ENCODE measurements at places on chromosomes 13 and 19.

- DNase-seq, result no peak
- H3K4me3 ChIP-seq, result peak overlapping the region; percentile 74
- peaks cover 3% of the 10 kb centered on the region for H3K4me1 ChIP-seq
- H3K36me3 ChIP-seq, result no peaks in the 10 kb centered on the region
Observed at GRCh38 chr13:52850396-52851136, 2.1 kb upstream of the PCDH8 start.

DNA sequence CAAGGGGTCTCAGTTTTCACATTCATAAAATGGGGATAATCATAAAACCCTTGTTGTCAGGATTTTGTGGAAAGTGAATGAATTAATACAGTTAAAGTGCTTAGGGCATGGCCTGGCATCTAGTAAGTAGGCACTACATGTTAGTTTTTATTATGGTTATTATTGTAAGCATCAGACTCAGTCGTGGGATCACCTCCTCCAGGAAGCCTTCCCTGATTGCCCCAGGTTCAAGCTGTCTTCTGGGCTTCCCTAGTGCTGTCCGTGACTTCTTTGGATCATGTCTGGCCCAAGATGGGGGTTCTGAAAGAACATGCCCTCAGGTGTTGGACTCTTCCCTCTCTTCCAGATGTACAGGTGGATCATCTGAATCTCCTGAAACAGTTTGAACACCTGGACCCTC, 10.7 kb downstream of the NUCB1 start:
- no peak overlapping the region for H3K4me3 ChIP-seq
- no peak overlapping the region for H3K27ac ChIP-seq
- H3K4me1 ChIP-seq, result no peaks in the 10 kb centered on the region
- no peaks in the 10 kb centered on the region for H3K27me3 ChIP-seq

DNA sequence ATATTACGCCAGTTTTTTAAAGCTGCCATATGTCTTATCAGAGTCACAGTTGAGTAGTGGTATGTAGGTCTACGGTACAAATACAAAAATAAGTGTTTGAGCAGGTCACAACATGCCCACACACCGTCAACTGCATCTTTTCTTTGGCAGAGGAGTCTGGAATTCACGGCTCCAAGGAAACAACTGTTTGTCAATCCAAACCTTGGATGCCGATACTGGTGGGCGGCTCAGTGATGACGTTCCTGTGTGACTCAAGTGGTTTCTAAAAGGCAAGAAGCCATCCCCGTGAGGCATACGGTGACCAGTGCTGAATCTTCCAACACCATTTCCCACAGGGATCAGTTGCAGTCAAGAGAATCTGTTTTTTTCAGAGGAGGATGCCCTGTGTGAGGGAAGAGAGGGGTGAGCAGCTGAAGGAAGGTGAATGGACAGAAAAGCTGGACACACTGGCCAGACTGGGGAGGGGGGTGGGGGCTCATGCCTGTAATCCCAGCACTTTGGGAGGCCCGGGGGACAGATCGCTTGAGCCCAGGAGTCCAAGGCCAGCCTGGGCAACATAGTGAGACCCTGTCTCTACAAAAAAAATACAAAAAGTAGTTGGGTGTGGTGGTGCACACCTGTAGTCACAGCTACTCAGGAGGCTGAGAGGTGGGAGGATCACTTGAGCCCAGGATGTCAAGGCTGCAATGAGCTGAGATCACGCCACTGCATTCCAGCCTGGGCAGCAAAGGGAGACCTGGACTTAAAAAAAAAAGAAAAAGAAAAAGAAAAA, 22.8 kb upstream of the CEBPG start:
- no peaks in the 10 kb centered on the region for H3K36me3 ChIP-seq
- no peak overlapping the region for H3K4me3 ChIP-seq
- no peak for DNase-seq
- H3K27me3 ChIP-seq, result no peaks in the 10 kb centered on the region
- no peaks in the 10 kb centered on the region for H3K4me1 ChIP-seq
- H3K27ac ChIP-seq, result no peak overlapping the region

GRCh38 chr19:19064098-19064722, 416 bp downstream of the SLC25A42 start:
- no peaks in the 10 kb centered on the region for H3K36me3 ChIP-seq
- peak; percentile 45 for DNase-seq
- H3K4me3 ChIP-seq, result peak overlapping the region; percentile 87
- peak overlapping the region; percentile 55 for H3K27ac ChIP-seq

DNA sequence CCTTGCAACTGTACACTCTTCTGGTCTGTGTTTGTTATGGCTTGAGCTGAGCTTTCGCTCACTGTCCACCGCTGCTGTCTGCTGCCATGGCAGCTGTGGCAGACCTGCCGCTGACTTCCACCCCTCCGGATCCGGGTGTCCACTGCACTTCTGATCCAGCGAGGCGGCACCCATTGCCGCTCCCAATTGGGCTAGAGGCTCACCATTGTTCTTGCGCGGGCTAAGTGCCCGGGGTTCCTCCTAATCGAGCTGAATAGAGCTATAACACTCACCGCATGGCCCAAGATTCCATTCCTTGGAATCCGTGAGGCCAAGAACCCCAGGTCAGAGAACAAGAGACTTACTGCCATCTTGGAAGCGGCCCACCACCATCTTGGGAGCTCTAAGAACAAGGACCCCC, 2.2 kb upstream of the PSMC4 start:
- peaks cover 3% of the 10 kb centered on the region for H3K36me3 ChIP-seq
- DNase-seq, result no peak
- H3K27me3 ChIP-seq, result no peaks in the 10 kb centered on the region
- H3K4me1 ChIP-seq, result peaks cover 18% of the 10 kb centered on the region
- H3K27ac ChIP-seq, result peak overlapping the region; percentile 94

- H3K4me1 ChIP-seq, result no peaks in the 10 kb centered on the region
- no peak for DNase-seq
- H3K27me3 ChIP-seq, result peaks cover 24% of the 10 kb centered on the region
- no peaks in the 10 kb centered on the region for H3K36me3 ChIP-seq
- H3K4me3 ChIP-seq, result no peak overlapping the region
- no peak overlapping the region for H3K27ac ChIP-seq
Observed at GRCh38 chr13:52906122-52906903, 57.9 kb upstream of the PCDH8 start.

DNA sequence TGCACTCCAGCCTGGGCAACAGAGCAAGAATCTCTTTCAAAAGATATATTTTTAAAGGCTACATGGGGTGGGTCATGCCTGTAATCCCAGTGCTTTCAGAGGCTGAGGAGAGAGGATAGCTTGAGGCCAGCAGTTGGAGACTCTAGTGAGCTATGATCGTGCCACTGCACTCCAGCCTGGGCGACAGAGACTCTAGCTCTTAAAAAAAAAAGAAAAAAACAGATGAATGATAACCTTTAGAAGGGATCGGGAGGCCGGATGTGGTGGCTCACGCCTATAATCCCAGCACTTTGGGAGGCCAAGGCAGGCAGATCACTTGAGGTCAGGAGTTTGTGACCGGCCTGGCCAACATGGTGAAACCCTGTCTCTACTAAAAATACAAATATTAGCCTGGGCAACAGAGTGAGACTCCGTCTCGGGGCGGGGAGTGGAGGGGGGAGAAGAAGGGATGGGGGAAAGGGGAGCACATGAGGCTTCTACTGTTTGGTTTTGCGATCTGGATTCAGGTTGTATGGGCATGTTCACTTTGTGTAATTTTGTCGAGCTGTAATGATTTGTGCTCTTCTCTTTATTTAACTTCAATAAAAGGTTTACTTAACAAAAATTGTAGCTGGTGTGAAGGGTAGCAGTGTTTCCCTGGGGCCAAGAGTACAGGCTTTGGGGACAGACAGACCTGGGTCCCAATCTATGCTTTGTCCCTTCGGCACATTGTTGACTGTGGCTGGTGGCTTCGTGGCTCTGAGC, 1.1 kb upstream of the PSMC4 start:
- H3K27ac ChIP-seq, result peak overlapping the region; percentile 94
- peaks cover 18% of the 10 kb centered on the region for H3K4me1 ChIP-seq
- H3K36me3 ChIP-seq, result peaks cover 14% of the 10 kb centered on the region
- peak overlapping the region; percentile 79 for H3K4me3 ChIP-seq
- DNase-seq, result no peak

DNA sequence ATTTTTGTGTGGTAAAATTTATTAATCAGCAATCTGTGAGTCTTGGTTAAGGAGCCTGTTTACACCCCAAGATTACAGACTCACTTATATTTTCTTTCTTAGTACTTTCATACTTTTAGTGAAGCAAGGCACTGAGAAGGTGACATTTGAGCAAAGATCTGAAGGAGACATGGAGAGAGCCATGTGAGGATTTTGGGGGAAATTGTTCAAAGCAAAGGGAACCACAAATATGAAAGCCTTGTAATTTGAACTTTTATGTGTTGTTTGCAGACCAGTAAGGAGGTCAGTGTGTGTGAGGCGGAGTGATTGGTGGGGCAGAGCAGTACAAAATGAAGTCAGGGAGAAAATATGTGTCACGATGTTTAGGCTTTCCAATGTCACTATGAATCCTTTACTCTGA, 140.7 kb upstream of the KLF12 start:
- no peaks in the 10 kb centered on the region for H3K36me3 ChIP-seq
- H3K27me3 ChIP-seq, result peaks cover 7% of the 10 kb centered on the region
- no peak for DNase-seq
- H3K27ac ChIP-seq, result no peak overlapping the region
- no peaks in the 10 kb centered on the region for H3K4me1 ChIP-seq

DNA sequence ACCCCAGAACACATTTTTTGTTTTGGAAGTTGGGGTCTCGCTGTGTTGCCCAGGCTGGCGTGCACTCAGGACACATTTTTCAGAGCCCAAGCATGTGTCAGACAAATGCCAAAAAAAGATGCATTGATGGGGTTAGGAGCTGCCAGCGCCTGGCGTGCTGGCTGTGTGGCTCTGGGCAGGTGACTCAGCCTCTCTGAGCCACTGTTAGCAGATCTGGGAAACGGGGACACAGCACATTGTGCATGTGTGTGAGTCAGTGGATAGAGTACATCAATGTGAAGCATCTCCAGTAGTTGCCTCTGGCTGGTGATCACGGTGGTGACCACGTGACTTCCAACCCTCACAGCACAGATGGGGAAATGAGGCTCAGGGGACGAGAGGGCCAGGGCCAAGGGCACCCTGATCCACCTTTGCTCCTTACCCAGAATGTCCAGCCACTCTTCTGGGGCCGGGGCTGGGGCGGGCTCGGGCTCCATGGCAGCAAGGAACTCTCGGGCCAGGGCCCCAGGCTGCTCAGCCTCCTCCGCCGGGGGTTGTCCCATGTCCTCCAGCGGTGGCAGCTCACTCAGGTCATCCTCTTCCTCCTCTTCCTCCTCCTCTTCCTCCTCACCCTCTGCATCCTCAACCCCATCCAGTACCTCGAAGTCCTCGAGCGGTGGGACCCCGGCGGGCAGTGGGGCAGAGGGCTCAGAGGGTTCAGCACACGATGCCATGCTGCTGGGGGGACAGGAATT, 1.9 kb downstream of the FKBP8 start:
- peaks cover 10% of the 10 kb centered on the region for H3K36me3 ChIP-seq
- peaks cover 36% of the 10 kb centered on the region for H3K4me1 ChIP-seq
- DNase-seq, result no peak
- H3K27ac ChIP-seq, result peak overlapping the region; percentile 95
- no peak overlapping the region for H3K4me3 ChIP-seq

- no peak overlapping the region for H3K4me3 ChIP-seq
- H3K27ac ChIP-seq, result no peak overlapping the region
- H3K4me1 ChIP-seq, result no peaks in the 10 kb centered on the region
- no peaks in the 10 kb centered on the region for H3K36me3 ChIP-seq
Observed at GRCh38 chr19:35592226-35592625, 6.3 kb downstream of the PMIS2 start.

DNA sequence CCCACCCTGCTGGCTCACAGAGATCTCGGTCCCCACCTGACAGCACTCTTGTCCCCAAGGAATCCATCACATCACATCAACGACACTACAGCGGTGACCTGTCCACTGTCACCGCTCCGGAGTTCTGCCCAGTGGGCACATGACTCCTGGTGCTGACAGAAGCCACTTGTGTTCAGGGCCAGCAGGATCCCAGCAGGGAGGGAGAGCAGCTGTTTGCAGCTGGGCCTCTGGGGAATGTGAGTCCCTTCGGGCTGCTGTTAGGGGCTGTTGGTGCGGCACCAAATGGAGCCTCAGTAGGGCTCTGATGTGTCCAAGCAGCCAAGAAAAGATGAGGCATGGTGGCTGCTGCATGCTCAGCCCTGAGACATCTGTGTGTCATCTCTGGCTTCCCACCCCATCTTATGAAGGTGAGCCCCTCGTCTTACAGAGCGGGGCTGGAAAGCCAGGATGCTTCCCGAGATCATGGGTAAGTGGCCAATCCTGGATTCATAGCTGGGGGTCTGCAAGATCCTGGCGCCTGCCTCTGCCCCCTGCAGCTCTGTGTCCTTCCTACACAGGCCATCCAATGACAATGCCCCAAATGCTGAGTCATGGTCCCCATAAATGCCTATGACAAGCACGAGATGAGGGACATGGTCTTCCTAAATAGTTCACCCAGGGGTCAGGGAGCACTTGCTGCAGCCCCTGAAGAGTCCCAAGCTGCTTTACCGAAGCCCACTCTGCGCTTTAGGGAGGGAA, 56.0 kb downstream of the F2RL3 start:
- no peaks in the 10 kb centered on the region for H3K27me3 ChIP-seq
- no peaks in the 10 kb centered on the region for H3K36me3 ChIP-seq
- H3K4me3 ChIP-seq, result no peak overlapping the region
- no peak overlapping the region for H3K27ac ChIP-seq

DNA sequence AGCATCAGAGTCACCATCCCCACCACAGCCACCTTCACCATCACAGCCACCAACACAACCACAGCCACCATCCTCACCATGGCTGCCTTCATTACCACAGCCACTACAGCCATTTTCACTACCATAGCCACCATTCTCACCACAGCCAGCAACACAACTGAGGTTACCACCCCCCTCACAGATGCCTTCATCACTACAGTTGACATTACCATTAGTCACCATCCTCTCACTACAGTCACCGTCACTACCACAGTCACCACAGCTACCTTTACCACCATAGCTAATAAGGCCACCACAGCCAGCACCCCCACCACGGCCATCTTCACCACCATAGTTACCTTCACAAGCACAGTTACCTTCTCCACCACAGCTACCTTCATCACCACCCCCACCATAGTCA, 269.6 kb downstream of the DNAJC15 start:
- H3K4me1 ChIP-seq, result no peaks in the 10 kb centered on the region
- H3K27me3 ChIP-seq, result no peaks in the 10 kb centered on the region
- no peak for DNase-seq
- H3K4me3 ChIP-seq, result no peak overlapping the region
- no peaks in the 10 kb centered on the region for H3K36me3 ChIP-seq

- no peak for DNase-seq
- no peak overlapping the region for H3K27ac ChIP-seq
- H3K4me1 ChIP-seq, result no peaks in the 10 kb centered on the region
- H3K27me3 ChIP-seq, result no peaks in the 10 kb centered on the region
- H3K36me3 ChIP-seq, result no peaks in the 10 kb centered on the region
Observed at GRCh38 chr19:1997353-1998233, 17.9 kb downstream of the BTBD2 start.

GRCh38 chr19:27774827-27775226, 1438.1 kb downstream of the UQCRFS1 start:
- no peak for DNase-seq
- no peaks in the 10 kb centered on the region for H3K4me1 ChIP-seq
- no peaks in the 10 kb centered on the region for H3K27me3 ChIP-seq
- H3K27ac ChIP-seq, result no peak overlapping the region

DNA sequence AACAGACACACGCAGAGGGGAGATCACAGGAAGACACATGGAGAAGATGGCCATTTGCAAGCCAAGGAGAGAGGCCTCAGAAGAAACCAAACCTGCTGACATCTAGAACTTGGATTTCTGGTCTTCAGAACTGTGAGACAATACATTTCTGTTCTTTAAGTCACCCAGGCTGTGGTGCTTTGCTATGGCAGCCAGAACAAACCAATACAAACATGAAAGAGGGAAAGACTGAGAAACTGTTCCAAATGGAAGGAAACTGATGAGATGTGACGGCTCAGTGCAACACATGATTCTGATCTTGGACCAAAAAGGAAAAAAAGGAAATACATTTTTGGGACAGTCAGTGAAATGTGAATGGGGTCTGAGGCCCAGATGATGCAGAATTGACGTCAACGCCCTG, 30.2 kb upstream of the SACS start:
- DNase-seq, result no peak
- H3K4me1 ChIP-seq, result peaks cover 21% of the 10 kb centered on the region
- no peaks in the 10 kb centered on the region for H3K27me3 ChIP-seq
- no peak overlapping the region for H3K4me3 ChIP-seq
